C1 segment of cervical spinal cord (tissue), 14 donors: ENCODE measurements at places on chromosomes 2 and 18.

DNA sequence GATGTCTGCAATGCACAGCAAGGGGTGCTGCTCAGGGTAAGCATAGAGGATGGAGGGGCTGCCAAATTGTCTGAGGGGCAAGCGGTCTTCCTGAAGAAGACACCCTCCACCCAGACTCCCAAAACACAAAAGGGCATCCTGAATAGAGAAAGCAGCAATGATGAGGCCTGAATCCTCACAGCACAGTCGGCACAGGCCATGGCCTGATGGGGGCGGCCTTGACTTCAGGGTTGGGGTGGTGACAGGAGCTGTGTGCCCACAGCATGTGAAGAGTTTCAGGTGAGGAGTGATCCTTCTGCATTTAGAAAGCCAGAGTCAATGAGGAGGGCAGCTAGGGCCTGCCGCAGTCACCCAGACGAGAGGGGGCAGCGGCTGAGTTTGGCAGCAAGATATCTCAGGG lies 159.4 kb downstream of the GALNT14 start:
- no peak for DNase-seq

DNA sequence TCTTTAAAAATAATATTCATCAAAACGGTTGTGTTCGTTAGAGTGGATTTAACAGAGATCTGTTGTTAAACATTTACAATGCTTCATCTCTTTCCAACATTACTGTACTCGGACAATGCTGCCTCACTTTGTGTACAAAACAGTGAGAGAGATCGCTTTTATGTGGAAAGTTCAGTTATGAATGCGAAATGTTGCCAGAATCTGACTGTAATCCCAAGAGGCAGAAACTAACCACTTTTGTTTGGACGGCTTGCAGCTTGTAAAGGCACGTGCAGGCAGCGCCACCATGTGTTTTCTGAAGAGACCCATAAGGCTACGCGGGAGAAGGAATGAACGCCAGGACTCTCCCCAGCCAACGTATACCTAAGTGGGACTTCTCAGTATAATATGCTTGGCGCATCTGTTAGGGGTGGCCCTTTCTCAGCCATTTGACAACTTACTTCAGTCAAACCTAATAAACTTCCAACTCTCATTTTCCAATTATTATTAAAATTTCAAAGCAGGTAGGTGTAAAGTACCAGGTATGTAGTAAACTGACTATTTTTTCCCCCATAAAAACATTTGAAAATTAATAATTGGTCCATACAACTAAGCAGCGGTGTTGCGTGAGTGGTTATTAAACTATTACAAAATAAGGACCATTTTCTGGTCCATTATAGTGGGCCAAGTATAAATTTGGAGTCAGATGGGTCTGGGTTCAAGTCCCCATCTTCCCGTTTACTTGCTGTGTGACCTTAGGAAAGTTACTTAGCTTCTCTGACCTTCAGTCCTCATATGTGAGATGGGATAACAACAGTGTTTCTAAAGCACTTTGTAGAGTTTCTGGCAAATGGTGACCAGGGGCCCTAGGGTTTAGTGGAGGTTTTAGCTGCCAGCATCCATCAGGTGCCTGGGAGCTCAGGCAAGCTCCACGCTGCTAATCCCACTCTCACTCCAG lies 5.6 kb upstream of the NAPG start:
- DNase-seq, result peak; percentile 79

- DNase-seq, result peak; percentile 41
Observed at GRCh38 chr2:212537726-212538304, 787 bp downstream of the ERBB4 start.

DNA sequence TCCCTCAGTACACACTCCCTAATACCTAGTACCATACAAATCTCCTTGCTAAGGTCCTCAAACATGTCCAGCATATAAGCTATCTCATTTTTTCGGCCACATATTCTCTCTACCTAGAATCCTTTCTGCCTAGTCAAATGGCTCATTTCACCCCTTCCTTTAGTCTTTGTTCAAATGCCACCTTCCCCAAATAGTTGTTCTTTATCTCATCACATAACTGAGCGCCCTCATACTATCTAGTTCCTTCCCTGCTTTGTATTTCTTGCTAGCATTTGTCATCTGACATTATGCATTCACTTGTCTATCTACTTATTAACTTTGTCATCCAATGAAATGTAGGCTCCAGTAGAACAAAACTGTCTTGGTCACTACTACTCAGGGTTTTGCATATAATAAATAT lies 35.5 kb downstream of the RPRD1A start:
- no peak for DNase-seq

- DNase-seq, result no peak
Observed at GRCh38 chr2:208570851-208571763, 164.5 kb downstream of the PTH2R start.

GRCh38 chr2:64650722-64651338 lies 2.9 kb downstream of the SERTAD2 start:
- no peak for DNase-seq

GRCh38 chr2:127196998-127197397 lies 23.1 kb downstream of the CYP27C1 start:
- DNase-seq, result no peak

DNA sequence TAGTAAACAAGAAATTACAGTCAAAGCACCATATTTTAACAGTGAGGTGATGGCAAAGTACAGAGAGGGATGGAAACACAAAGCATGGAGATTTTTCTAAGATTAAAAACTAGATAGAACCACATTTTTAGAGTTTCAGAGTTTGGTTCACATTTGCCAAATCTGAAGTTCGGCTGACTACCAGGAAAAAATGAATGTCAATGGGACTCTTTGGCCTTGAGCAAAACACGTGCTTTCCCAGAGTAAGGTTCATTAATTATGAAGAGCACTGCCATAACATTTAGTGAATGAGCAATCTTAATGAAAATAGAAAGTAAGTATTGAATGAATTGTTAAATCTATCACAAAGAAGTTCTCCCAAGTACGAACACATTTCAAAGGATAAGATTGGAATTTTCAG lies 571.2 kb upstream of the VRK2 start:
- no peak for DNase-seq

GRCh38 chr2:177984749-177985148 lies 87.8 kb downstream of the PDE11A start:
- no peak for DNase-seq

DNA sequence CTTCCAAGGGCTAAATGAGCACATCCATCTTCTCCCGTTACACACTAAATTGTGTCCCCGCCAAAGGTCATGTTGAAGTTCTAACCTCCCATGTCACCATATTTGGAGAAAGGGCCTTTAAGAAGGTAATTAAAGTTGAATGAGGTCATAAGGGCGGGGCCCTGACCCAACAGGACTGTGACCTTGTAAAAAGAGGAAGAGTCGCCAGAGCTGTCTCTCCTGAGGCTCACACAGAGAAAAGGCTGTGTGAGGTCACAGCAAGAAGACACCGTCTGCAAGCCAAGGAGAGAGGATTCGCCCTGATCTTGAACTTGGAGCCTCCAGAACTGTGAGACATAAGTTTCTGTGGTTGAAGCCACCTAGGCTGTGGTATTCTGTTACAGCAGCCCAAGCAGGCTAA lies 24.1 kb downstream of the TRABD2A start:
- DNase-seq, result no peak
